GM12864 (cell line): ENCODE measurements at places on chromosomes 12 and 14.

GRCh38 chr14:23639048-23639890, 3.1 kb downstream of the DHRS2 start:
- no peak for DNase-seq

DNA sequence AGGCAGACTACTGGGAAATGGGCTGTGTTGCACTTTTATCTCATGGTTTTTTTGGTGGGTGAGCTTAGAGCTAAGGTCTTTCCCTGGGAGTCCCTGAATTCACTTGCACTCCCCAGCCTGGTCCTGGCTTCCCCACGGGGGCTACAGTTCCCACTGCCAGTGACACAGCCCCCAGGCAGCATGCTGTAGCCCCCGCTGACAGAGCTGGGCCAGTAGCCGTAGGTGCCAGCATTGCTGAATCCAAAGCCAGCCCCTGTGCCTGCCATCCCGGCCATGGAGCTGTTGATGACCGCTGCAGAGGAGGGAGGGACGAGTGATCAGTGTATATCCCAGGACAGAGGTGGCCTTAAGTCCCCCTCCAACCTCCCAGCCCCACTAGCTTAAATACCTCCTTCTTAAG, 6.9 kb upstream of the KRT72 start:
- no peak for DNase-seq

DNA sequence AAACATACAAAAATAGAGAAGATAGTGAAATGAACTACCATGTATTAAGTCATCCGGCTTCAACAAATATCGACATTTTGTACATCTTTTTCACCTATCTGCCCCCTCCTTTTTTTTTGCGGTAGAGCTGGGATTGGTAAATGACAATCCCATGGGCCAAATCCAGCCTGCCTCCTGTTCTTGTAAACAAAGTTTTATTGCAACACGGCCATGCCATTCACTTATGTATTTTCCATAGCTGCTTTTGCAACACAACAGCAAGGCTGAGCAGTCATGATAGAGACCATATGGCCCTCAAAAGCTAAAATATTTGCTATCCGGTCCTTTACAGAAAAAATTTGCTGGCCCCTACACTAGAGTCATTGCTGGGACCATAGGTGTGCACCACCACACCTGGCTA, 58.1 kb upstream of the PLEKHG3 start:
- no peak for DNase-seq

- DNase-seq, result no peak
These were observed 118.5 kb downstream of the ADCK1 start for GRCh38 chr14:77918448-77918847.

GRCh38 chr14:32587461-32587860, 258.4 kb downstream of the AKAP6 start:
- DNase-seq, result no peak

DNA sequence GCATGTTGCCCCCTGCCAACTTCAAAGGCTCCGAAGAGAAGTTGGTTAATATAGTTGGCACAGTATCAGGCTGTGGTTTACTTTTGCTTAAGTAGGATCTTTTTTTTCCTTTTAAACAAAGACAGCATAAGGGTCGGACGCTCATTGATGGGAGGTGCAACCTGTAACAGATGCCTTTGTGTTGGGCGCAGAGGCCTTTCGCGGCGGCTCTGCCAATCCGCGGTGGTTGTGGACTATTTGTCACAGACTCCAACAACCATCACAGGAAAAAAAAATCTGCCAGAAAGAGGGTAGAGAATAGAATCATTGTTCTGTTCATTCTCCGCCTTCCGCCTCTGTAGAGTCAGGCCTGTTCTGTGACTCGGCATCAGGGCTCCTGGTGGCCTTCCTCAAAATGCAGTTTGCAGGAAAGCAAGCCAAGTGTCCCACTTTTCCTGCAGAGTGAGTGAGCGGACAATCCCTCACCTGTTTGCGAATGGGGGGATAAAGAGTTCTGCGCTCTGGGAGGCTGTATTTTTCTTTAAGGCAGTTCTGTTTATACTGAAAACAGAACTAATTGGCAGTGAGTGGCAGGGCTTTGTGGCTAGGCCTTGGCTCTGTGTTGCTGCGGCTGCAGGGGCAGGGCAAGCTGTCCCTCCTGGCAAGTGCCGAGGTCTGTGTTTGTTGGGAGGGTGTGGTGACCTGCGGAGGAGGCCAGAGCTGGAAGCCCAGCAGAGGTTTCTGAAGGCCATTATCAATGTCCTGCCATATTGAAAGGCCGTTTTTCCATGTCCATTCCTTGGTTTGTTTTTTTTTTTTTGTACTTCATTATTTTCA, 83.0 kb upstream of the PIWIL1 start:
- DNase-seq, result no peak

GRCh38 chr12:2581293-2582045, 213.3 kb upstream of the FKBP4 start:
- DNase-seq, result no peak
